ENCODE measurements at places on chromosomes 7 and 10.

DNA sequence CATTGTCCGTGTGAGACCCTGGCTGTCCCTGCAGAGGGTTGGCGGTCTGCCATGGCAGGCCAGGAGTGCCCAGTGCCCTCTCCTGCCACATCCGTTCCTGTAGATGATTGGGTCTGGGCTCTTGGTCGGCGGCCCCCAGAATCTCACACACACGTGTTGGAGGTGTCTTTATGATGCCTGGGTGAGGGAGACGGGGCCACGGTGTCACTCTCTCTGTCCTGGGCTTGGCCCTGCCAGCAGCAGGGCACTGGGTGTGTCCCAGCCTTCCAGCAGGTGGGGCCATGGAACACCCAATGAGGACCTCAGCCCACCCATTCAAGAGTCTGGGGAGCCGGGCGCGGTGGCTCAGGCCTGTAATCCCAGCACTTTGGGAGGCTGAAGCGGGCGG lies 30.2 kb downstream of the UNC5B start:
- no peak for DNase-seq

DNA sequence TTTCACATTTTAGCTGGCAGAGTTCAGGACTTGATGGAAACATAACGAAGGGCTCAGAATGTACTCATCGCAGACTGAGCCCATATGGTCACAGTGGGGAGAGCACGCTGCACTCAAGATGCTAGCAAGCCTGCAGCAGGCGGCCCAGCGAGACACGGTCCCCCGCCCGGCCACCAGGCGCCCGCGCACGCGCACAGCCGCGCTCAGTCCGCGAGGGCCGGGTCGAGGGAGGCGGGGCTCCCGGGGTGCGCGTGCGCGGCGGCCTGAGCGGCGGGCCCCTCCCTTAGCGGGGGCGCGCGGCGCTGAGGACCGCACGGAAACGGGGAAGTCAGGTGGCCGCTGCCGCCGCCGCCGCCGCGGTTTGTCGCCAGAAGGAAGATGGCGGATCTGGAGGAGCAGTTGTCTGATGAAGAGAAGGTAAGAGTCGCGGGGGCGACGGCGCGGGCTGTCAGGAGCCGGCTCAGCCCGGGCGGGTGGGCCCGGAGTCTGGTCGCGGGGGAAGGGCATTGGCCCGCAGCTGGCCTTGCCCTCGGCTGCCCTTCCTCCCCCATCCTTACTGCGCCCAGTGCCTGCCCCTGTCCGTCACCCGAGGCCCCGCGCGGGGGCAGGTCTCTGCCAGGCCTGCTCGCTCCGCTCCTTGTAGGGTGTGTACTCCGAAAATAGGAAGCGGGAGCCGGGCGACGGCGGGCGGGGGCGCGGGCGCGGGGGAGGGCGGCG lies at the start of gene CAPZA2:
CAPZA2 (plus strand) TSS at position 354 of the 717 bp plus-strand sequence; CDS start at position 379, 25 bp downstream.
- DNase-seq = peak; percentile 90

DNA sequence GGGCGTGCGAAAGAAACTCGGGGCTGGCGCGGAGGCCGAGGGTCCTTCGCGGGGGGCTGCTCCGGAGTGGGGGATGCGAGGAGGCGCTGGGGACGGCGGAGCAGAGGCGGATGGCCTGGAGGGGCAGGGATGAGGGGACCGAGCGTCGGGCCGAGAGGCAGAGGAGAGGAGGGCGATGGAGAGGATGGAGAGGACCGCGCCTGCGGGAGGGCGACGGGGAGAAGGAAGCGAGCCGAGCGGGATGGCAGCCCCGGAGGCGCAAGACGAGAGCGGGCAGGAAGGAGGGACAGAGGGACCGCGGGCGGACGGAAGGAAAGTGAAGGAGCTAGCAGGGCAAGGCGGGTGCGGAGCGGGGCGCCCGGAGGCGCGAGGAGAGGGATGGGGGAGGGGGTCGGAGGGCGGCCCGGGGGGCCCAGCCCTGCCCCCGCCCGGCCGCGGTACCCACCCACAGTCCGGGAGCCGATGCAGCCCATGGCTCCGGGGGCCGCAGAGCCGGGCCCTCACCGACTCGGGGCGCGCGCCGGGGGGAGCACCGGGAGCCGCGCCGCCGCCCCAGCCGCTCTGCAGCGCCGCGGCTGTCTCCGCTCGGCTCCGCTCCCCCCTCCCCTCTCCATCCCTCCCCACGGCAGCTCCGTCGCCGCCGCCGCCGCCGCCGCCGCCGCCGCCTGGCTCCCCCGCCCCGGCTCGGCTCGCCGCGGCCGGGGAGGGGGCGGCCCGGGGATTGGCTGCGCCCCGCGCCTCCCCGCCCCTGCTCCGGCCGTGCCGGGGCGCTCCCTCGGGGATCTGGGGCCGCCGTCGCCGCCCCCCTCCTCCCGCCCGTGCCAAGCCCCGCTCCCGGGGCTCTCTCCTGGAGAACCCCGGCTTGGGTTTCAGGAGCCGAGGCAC lies at the start of gene FAM131B:
FAM131B (minus strand) TSS at position 583 of the 885 bp plus-strand sequence; CDS start at position 473, 110 bp downstream.
- DNase-seq = no peak

GRCh38 chr7:78912781-78913180 lies 540.7 kb downstream of the MAGI2 start:
- no peak for DNase-seq

GRCh38 chr10:52004342-52004949 lies 305.1 kb upstream of the CSTF2T start:
- DNase-seq = no peak

GRCh38 chr7:30530373-30530772 lies 25.7 kb upstream of the GGCT start:
- no peak for DNase-seq

- DNase-seq = no peak
Measured at GRCh38 chr10:97919012-97919411, 69.4 kb downstream of the GOLGA7B start.

GRCh38 chr10:16199216-16199615 lies 237.6 kb upstream of the PTER start:
- DNase-seq = no peak

DNA sequence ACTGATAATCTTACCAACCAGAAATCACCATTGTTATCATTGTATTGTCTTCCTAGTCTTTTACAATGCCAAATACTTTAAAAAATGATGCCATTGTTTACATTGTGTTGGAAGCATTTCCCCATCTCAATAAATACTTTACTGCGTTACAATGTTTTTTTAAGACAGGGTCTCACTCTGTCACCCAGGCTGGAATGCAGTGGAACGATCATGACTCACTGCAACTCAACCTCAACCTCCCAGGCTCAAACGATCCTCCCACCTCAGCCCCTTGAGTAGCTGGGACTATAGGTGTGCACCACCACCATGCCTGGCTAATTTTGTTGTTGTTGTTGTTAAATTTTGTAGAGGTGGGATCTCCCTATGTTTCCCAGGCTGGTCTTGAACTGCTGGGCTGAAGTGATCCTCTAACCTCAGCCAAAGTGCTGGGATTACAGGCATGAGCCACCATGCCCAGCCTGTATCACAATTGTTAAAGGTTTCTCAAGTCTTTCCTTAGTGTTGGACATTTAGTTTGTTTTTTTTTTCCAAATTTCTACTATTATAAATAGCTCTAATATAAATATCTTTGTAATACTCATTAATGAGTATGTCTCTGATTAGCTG lies 13.5 kb downstream of the LRMDA start:
- no peak for DNase-seq

- DNase-seq = no peak
Measured at GRCh38 chr7:3138997-3139396, 95.3 kb upstream of the CARD11 start.

DNA sequence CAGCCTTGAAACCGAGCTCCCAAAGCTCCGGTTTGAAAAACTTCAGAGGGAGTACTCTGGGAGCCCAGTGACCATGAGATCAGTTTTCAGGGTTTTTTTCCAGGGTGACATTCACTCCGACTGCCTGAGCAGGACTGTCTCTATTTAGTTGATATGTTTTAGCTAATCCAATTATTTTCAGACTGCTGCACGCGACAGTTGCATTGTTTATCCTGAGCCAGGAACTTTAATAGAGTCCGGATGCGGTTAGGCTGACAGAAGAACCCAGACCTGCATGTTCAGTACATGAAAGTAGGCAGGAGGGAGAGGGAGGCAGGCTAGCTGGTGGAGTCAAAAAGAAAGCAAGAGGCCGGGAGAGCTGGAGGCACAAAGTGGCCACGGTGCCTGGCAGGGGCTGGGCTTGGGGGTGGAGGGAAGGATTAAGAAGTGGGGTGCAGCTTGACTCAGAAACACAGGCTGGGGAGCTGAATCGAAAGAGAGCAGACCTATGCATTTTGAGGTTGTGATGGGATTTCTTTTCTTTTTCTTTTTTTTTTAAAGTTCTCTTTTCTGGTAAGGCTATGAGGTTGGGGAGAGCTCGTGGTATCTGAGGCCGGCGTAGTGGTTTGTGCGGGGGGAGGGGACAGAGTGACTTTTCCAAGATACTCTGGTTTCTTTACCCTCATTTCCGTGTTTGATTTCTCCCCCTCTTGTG lies 5.7 kb downstream of the GATA3 start:
- no peak for DNase-seq

DNA sequence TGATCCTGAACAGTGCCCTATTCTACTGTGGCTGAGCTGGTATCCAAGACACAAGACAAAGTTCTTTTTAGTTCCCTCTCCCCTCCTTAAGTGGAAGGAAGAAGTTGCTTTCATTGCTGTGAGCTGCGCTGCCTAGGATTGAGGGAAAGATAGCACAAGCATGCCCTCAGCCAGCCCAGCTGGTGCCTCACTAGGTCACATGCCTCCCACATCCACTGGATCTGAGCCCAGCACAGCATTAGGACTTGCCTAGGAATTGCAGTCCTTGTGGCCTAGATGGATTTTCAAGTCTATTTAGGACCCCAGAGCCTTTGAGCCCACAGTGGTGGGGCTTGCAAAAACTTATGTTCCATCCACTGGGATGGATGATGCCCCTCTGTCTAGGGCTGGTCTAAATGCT lies 214.2 kb downstream of the ZNF248 start:
- no peak for DNase-seq

GRCh38 chr7:115349635-115350034 lies 427.7 kb downstream of the MDFIC start:
- DNase-seq = no peak

GRCh38 chr7:139618482-139619366 lies 95.2 kb downstream of the CLEC2L start:
- DNase-seq = peak; percentile 24

DNA sequence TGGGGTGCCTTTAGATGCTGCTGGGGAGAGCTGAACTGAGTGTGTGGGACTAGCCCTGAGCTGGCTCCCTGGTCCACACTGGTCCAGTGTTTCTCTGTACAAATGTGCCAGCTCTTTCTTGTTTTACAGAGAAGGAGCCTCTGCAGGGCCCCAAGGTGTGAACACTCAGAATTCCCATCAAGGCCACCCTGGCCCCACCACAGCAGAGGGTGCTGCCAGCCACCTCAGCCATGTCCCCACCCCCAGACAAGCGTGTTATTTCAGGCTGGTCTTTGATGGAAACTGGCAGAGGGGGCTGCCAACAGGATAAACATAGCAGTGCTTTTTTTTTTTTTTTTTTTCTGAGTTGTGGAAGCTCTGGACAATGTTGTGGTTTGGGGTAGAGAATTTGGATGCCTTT lies 68.5 kb upstream of the LRRC18 start:
- no peak for DNase-seq

- no peak for DNase-seq
Measured at GRCh38 chr7:73622909-73623797, 1.2 kb downstream of the MLXIPL start.

DNA sequence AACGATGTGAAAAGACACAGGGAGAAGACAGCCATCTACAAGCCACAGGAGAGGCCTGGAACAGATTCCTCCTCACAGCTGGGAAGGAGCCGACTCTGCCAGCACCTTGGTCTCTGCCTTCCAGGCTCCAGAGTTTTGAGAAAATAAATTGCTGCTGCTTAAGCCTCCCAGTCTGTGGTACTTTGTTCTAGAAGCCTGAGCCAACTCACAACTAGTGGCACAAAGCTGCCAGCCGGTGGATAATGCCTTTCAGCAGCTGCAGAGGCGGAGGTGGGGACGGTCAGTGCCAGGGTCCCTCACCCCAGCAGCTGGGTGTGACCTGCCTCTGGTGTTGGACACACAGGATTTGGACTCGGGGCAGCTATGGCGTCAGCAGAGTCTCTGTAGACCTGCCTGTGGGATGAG lies 255.4 kb upstream of the PITRM1 start:
- no peak for DNase-seq

DNA sequence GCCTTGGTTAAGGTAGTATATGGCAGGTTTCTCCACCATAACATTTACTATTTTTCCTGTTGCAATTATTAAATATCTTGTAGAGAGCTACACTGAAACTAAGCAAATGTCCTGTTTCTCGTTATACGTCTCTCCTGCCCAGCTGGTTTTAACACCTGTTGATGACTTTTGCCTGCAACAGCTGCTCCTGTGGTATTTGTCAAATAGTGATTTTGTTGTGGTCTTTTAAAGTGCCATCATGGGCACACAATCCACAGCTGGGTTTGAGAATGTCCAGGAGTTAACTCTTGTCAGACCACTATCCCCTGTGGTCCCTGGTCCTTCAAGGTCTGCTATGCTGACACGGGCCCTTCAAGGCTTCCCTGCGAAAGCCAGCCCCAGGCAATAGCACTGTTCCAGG lies 24.9 kb upstream of the SEC61G start:
- no peak for DNase-seq

- no peak for DNase-seq
Measured at GRCh38 chr10:128084364-128084763, 41.9 kb downstream of the MKI67 start.

DNA sequence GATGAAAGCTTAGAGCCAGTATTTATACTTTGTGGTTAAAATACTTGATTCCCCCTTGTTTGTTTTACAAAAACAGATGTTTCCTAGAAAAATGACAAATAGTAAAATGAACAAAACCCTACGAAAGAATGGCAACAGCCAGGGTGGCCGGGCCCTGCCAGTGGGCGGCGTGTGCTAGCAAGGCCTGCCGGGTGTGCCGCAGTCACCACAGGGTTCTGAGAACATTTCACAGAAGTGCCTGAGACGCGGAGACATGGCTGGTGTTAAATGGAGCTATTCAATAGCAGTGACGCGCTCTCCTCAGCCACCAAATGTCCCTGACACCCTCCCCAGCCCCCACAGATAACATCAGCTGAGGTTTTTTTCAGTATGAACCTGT lies 14.5 kb downstream of the GPR146 start:
- no peak for DNase-seq

DNA sequence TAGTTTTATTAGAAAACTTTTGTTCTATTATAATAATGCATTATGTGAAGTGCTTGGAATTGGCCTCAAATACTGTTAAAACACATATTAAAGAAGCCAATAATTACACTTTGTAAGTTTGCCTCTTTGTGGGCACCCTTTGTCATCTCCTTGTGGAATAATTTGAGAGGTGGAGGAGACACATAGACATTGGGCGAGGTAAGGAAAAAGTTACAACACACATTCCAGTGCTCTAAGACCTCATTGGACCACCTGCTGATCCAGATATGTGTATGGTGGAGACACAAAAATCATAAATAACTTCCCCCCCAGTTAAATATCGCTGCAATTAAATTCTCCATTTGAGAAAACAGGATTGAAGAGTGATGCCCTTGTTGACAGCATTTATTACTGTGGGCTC lies 511.8 kb downstream of the GFRA1 start:
- no peak for DNase-seq

DNA sequence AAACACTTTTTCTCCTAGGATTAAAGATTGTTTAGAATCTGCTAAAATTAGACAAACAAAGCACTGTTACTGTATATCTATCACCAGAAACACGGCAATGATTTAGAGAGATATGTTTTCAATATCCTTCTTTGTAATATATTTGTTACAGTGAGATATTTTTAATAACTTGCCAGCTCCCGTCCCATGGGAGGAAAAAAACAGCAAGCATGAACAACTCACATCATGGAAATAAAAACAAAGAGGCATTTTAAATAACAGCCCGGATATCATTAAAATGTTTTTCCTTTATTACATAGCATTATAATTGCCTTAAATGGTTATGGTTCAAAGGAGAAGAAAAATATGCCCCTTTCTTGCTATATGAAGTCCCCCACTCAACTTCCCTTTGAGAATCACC lies 272.1 kb downstream of the BMPER start:
- DNase-seq = no peak
